ENCODE measurements at places on chromosomes 5 and 9. TPM values are rescaled to one million over a fixed set of nuclear protein-coding genes. Genes with fewer than 3 reads are reported as not detected.

DNA sequence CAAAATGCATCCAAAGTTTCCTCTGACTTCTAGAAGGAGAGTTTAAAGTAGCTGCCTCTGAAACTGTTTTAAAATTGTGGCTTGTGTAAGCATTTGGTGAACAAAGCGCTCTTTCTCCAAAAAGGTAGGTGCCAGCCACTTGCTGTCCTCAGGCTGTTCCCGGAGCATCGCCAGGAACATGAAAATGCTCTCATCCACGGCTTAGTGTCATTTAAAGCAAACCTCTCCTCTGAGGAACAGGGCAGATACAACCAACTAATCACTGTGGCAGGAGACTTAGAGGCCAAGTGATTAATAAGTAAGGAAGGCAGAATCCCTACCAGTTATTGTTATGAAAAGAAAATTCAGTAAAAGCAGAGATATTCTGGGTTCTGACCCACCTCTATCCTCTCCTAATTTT, 165.6 kb downstream of the DCP2 start:
- no peak for ATAC-seq

GRCh38 chr9:2180154-2180553, 165.0 kb downstream of the SMARCA2 start:
- ATAC-seq = no peak

- no peak for ATAC-seq
These were observed 147.2 kb upstream of the KLF4 start for GRCh38 chr9:107636571-107637381.

DNA sequence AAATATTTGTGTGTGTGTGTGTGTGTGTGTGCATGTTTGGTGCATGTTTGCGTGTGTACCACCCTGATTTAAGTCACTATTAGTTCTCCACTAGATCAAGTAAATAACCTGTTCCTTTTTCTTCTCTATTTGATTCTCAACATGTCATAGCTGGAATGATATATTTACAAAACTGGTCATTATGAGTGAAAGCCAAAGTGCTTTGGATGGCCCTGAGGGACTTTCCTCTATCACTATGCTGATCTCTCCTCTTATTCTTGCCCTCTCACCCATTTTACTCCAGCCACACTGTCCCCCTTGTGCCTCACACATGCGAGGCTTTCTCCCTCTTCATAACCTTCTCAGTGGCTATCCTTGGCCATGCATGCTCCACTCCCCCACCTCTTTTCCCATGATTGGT, 144.6 kb upstream of the NMUR2 start:
- no peak for ATAC-seq

- ATAC-seq = peak; percentile 54
These were observed 238.8 kb downstream of the ARHGAP26 start for GRCh38 chr5:143008809-143009521.

GRCh38 chr9:103245369-103245768, 250.2 kb downstream of the CYLC2 start:
- ATAC-seq = no peak

DNA sequence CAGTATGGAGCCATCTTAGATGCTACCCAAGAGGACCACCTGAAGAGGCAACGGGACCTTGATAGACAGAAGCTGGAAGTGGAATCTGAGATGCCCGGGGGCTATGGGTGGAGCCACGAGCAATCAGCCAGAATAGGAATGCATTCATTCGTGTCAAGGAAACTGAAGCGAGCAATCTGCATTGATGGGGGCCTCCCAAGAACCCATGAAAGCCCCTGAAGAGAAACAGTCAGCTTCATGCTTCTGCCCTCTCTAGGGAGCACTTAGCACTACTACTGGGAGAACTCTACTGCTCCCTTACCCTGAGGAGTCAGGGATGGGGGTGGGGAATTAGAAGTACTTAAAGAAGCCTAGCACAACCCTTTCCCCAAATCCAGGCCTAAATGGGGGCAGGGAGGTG, 51.9 kb upstream of the TCERG1 start:
- ATAC-seq = no peak

GRCh38 chr5:35237580-35238376, 7.5 kb upstream of the PRLR start:
- no peak for ATAC-seq

Gene SPINK1
- not detected for total RNA-seq

Gene WHRN
- 3.4 TPM for total RNA-seq

Gene GABBR2
- total RNA-seq = not detected

Gene NME5
- total RNA-seq = 0.44 TPM

Gene GOLGA1
- 17.6 TPM for total RNA-seq

Gene LCN9
- total RNA-seq = not detected

All from esophagus mucosa (tissue), 1 donor.